Caki2 (cell line): ENCODE measurements at places on chromosomes 2 and 18. TPM values are rescaled to one million over a fixed set of nuclear protein-coding genes. Genes with fewer than 3 reads are reported as not detected.

Gene RGPD3
- total RNA-seq, result 0.03 and 0.98 TPM in 2 replicates

Gene REG3G
- total RNA-seq, result not detected in 2 replicates

Gene IL36G
- not detected in 2 replicates for total RNA-seq

DNA sequence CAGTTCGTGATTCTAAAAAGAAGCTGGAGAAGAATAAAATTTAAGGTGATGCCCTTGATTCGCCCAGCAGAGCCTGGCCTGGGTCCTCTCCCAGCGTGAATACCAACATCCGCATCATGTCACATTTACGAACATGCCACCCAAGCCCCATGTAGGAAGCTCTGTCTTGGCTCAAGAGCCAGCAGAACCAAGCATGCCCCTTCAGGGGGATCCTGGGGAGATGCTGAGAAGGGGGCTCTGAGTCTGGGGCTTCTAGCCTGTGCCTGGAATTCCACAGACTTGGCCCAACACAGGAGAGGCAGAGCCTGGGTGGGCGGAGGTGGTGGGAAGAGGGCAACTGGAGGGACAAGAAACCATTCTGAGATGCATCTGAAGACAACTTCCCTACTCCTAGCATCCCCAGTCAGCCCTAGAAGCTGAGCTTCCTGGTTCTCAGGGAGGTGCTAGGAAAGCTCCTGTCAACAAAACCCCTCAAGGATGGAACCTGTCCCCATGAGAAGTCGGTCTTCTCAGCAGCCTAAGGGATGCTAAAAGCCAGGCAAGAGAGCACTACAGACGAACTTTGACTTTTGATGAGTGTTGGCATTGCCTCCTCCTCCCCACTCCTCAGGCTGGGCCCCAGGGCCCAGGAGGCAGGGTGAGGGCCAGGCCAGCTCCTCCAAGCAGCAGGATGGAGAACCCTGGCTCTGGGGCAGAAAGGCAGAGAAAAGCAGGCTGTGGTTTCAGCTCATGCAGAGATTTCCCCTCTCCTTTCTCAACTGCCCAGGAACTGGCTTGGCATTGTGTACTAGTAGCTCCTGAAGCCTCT lies 57.9 kb downstream of the POLR1A start:
- no peak for DNase-seq

DNA sequence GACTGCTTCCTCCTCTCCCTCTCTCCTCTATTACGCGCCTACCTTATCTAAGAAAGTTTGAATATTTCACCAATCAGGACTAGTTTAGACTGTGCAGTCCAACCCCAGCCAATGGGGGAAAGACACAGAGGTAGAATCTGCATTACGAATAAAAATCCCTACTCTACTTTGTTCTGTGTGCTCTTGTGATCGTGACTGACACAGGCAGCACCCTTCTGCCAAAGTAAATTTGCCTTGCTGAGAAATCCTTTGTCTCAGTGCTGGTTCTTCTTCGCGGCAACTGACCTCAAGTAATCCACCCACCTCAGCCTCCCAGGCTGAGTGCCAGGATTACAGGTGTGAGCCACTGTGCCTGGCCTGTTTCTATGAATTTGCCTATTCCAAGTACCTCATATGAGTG lies 8.6 kb upstream of the CDCA7 start:
- no peak for DNase-seq

Gene DUSP19
- 2.6 and 10.3 TPM in 2 replicates for total RNA-seq

Gene ITGA6
- total RNA-seq, result 18.9 and 22.2 TPM in 2 replicates

GRCh38 chr2:52220393-52220792 lies 1188.5 kb upstream of the NRXN1 start:
- DNase-seq, result no peak

Gene IL36A
- total RNA-seq, result not detected in 2 replicates

Gene EPC2
- total RNA-seq, result 2.0 and 6.6 TPM in 2 replicates

Gene MAPRE3
- total RNA-seq, result 25.9 and 33.5 TPM in 2 replicates

Gene ABI2
- 15.7 and 29.4 TPM in 2 replicates for total RNA-seq

GRCh38 chr2:182890305-182890704 lies 23.9 kb upstream of the FRZB start:
- no peak for DNase-seq

- no peak for DNase-seq
These were observed 263.1 kb downstream of the TNS1 start for GRCh38 chr2:217739741-217740140.

GRCh38 chr2:117828870-117829269 lies 14.4 kb downstream of the DDX18 start:
- DNase-seq, result no peak

DNA sequence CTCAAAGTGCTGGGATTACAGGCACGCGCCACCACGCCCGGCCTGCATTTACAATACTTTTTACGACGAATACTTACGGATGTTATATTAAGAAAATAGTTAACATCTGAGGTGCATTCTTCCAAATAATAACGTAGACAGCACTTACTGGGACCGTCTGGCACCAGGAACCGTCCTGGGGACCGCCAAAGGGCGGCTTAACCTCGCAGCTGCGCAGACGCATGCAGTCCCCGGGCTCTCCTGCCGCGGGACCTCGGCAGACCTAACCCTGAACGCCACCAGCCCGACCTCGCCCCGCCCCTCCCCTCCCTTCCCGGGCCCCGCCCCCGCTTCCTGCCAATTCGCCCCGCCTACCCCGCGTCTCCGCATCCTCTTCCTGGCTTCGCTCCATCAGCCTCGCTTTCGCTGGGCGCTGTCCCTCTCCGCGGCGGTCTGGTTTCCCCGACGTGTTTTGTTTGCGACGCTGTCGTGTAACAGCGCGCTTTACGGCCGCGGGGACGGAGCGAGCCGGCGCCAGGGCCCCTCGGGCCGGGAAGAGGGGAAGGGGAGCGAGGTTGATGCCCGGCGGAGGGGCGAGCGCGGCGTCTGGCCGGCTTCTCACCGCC lies at the start of gene CNOT11:
CNOT11 (plus strand) TSS at position 479 of the 605 bp plus-strand sequence; CDS start at position 558, 79 bp downstream.
- DNase-seq, result peak; percentile 94

Gene AGAP1
- total RNA-seq, result 5.0 and 5.3 TPM in 2 replicates

DNA sequence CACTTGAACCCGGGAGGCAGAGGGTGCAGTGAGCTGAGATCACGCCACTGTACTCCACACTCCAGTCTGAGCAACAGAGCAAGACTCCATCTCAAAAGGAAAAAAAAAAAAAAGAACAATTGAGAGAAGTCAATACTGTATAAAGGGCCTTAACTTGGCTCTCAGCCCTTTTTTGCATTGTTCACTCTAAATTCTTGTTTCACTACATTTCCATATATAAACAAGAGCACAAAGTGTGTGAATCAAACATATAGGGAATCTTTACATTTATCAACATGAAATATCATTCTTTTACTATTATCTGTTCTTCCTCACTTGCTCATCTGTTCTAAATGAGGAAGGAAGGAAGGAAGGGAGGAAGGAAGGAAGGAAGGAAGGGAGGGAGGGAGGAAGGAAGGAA lies 90.8 kb downstream of the AP1S3 start:
- DNase-seq, result no peak

- no peak for DNase-seq
These were observed 277.7 kb upstream of the SALL3 start for GRCh38 chr18:78701771-78702396.

- no peak for DNase-seq
These were observed 179.8 kb upstream of the HAAO start for GRCh38 chr2:42971947-42972736.

DNA sequence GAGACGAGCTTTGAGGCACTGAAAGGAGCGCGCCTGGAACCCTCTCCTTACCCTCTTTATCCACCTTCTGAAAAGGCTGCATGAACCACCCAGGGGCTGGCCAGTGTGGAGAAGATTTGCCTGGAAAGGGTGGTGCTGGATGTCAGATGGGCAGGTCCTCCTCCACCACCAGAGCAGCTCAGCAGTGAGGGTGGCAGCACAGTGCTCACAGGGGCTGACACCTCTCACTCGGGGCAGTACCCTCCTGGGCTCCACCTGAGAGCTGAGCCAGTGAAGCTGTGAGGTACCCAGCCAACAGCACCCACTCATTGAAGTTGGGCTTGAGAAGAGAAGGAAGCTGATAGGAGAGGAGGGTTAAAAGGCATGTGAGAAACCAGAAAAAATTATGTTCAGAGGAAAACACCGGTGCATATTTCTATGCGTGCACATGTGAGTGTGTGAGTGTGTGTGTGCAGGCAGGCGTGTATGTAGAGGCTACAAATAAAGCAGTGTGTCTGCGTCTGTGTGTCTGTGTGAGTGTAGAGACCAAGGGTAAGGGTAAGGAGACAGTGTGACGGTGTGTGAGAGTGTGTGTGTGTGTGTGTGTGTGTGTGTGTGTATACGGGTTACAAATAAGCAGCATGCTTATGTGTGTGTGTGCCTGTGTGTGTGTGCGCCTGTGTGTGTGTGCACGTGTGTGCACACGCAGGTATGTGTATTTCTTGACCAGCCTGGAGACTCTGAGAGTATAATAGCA lies 40.7 kb downstream of the TEX44 start:
- DNase-seq, result no peak

Gene HRH4
- not detected in 2 replicates for total RNA-seq

Gene FAM110C
- 4.3 and 7.7 TPM in 2 replicates for total RNA-seq

Gene SIX3
- total RNA-seq, result not detected in 2 replicates

DNA sequence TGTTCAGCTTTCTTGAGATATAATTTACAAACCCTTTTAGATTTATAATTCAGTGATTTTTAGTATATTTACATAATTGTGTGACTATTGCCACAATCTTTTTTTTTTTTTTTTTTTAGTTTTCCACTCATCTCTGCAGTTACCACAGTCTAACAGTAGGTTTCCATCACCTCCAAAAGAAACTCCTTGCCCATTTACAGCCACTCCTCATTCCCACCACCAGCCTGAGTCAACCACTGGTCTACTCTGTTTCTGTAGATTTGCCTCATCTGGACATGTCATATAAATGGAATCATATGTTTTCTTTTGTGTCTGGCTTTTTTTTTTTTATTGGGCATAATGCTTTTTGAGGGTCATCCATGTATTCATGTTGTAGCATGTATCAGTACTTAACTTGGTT lies 16.1 kb downstream of the MTX2 start:
- no peak for DNase-seq

DNA sequence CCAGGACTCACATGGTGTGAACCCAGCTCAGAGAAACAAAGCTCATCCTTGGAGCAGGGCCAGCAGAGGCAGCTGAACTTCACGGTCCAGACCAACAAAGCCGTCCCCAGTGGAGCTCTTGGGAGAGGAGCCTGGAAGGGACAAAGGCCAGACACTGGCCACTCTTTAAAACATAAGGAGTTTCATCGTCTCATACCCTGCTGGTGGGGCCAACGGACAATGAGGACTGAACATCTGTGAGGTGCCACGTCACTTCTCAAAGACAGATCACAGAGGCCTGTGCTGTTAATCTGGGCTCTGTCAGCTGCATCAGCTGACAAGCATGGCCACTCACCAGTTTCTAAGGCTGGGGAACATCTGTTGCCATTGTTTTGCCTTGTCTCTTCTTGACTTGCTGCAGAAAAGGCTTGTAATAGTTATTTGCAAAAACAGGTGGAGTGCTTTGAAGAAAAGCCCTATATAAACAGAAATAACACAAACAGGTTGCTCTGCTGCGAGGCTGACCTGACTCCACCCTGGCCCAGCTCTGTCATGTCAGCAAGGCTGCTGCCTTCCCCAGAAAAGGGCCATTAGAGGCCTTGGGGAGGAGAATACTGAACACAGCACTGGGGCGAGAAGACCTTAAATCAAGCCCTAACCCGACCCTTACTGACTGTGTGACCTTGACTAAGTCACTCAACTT lies 68.1 kb upstream of the DAPL1 start:
- no peak for DNase-seq

GRCh38 chr2:9769171-9770005 lies 73.9 kb upstream of the TAF1B start:
- DNase-seq, result no peak

DNA sequence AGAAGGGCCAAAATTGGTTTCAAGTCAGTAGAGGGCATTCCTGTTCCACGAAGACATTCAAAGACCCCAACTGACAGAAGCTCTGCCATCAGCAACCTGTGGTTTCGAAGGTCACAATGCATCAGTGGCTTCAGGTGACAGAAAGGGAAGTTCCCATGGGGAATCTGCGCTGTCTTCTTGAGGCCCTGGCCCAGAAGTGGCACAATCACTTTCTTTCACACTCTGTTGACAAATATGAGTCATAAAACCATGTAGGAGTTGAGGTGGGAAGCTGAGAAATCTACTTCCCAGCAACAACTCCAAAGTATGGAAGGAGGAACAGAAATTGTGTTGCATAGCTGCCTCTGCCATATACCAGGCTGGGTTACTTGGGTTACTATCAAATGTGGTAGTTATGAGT lies 621.1 kb upstream of the FANCL start:
- DNase-seq, result no peak

DNA sequence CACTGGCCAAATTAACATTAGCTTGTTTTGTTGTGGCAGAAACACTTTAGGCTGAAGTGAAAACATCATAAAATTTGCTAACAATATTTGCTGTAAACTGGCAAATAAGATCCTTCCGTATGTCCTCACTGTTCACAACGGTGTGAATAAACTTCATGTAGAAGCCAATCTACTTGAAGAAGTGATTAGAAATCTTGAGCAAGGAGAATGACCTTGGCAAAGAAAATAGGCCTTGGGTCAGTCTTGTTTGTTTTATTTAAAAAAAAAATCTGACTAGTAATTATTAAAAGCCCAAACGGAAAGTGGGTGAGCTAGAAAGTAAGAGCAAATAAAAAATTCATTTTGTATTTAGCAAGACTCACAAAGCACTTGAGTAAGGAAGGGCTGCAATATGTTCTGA lies 197.0 kb downstream of the CPS1 start:
- no peak for DNase-seq

DNA sequence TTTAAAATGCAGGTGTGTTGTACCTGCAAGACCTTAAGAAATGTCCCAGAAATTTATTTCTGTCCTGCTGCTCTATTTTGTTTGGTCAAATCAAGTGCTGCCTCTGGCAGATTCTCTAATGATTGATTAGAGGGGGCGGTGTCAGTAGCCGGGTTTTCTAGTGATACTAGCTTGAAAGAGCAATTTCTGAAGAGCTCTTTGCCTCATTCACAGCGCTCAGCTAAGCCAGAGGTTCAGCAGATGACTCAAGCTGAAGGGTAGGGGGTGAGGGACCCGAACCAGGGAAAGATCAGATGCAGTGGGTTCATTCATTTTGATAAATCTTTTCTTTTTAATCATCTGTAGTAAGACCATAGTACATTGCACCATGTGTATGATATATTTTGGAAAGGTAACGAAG lies 15.0 kb downstream of the ZBTB7C start:
- DNase-seq, result no peak

DNA sequence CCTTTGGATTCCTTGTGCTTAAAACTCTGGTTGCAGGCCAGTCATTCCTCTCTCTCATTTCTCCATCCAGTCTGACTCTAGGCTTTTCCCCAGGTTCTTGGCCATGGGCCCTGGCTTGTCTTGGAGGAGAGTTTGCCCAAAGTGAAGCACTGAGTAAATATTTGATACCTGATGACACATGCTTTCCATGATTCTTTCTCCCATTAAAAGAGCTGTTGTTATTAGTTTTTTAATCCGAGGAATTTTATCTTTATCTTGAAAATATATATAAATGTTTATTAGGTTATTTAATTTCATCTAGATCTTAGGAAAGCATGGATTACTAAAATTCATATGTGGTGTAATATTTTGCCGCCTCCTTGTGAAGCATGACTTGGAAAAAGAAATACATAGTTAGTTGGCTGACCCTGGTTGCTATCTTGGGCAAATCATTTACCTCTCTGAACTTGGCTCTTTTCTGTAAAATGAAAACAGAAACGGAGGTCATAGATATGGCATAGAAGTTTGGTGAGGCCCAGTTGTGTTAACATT lies 650.1 kb downstream of the SLC4A3 start:
- DNase-seq, result peak; percentile 60

- peak; percentile 50 for DNase-seq
These were observed 138.3 kb downstream of the FMNL2 start for GRCh38 chr2:152473151-152473857.

Gene DHRS9
- 0.70 and 0.88 TPM in 2 replicates for total RNA-seq

Gene SERPINB13
- total RNA-seq, result not detected in 2 replicates
